ENCODE measurements at places on chromosomes 2 and 18. TPM values are rescaled to one million over a fixed set of nuclear protein-coding genes. Genes with fewer than 3 reads are reported as not detected.
A peak's percentile ranks its signal among the peaks of the same experiment; 100 is the strongest.

GRCh38 chr2:236579746-236580315 is 10.2 kb downstream of the ACKR3 start:
- H3K27ac ChIP-seq = peak overlapping the region; percentile 14
- H3K4me3 ChIP-seq = no peak overlapping the region
- H3K36me3 ChIP-seq = no peaks in the 10 kb centered on the region
- peaks cover 21% of the 10 kb centered on the region for H3K4me1 ChIP-seq

- no peak overlapping the region for H3K27ac ChIP-seq
- no peaks in the 10 kb centered on the region for H3K4me1 ChIP-seq
- H3K4me3 ChIP-seq = no peak overlapping the region
- no peak for DNase-seq
- no peaks in the 10 kb centered on the region for H3K27me3 ChIP-seq
- no peaks in the 10 kb centered on the region for H3K36me3 ChIP-seq
Measured at GRCh38 chr18:33960417-33960816, 264.3 kb downstream of the NOL4 start.

Gene SALL3
- not detected for total RNA-seq

- H3K27me3 ChIP-seq = no peaks in the 10 kb centered on the region
- no peaks in the 10 kb centered on the region for H3K36me3 ChIP-seq
- no peaks in the 10 kb centered on the region for H3K4me1 ChIP-seq
- H3K27ac ChIP-seq = no peak overlapping the region
- no peak overlapping the region for H3K4me3 ChIP-seq
Measured at GRCh38 chr18:68940039-68940438, 142.2 kb downstream of the CCDC102B start.

Gene AP1S3
- 0.44 TPM for total RNA-seq

GRCh38 chr2:23530206-23530908 is 145.4 kb downstream of the KLHL29 start:
- no peak overlapping the region for H3K4me3 ChIP-seq
- H3K27me3 ChIP-seq = no peaks in the 10 kb centered on the region

- DNase-seq = no peak
- H3K36me3 ChIP-seq = no peaks in the 10 kb centered on the region
- no peaks in the 10 kb centered on the region for H3K4me1 ChIP-seq
- peaks cover 2% of the 10 kb centered on the region for H3K27me3 ChIP-seq
- no peak overlapping the region for H3K4me3 ChIP-seq
- no peak overlapping the region for H3K27ac ChIP-seq
Measured at GRCh38 chr18:11251891-11252270, 102.5 kb upstream of the PIEZO2 start.

- H3K4me3 ChIP-seq = peak overlapping the region; percentile 54
- peak overlapping the region; percentile 36 for H3K27ac ChIP-seq
Measured at GRCh38 chr18:54946149-54946581, 13.1 kb downstream of the CCDC68 start.

DNA sequence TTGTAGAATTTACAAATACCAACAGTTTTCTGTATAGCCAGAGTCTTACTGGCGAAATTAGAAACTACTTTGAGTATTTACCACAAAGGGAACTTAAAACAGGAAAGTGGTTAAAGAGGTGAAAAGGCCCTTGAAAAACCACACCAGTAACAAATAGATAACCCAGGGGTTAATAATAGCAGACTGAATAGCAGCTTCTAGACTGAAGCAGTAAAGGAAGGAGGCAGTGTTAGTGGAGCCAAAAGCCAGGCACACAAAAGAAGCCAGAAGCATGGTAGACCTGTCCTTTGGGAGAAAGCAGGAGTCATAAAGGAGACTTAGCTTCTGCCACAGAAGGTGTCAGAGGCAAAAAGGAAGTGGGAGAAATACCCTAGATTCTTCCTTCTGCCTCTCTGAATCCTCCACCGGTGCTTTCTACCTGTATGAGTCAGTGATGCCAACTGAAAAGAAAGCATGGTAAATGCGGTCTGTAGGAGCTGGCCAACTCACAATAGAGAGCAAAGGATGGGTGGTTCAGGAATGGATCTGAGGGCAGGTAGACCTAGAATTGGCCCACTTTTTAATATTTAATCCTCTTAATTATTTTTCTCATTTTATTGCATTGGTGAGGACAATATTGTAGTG is 97.3 kb downstream of the ARL6IP6 start:
- no peaks in the 10 kb centered on the region for H3K4me1 ChIP-seq
- no peak for DNase-seq
- no peaks in the 10 kb centered on the region for H3K36me3 ChIP-seq
- H3K4me3 ChIP-seq = no peak overlapping the region
- no peaks in the 10 kb centered on the region for H3K27me3 ChIP-seq

- DNase-seq = no peak
- H3K4me1 ChIP-seq = no peaks in the 10 kb centered on the region
- H3K27ac ChIP-seq = no peak overlapping the region
- peaks cover 3% of the 10 kb centered on the region for H3K27me3 ChIP-seq
- no peaks in the 10 kb centered on the region for H3K36me3 ChIP-seq
Measured at GRCh38 chr18:59208602-59209125, 11.3 kb upstream of the GRP start.

Gene SGPP2
- 0.19 TPM for total RNA-seq

DNA sequence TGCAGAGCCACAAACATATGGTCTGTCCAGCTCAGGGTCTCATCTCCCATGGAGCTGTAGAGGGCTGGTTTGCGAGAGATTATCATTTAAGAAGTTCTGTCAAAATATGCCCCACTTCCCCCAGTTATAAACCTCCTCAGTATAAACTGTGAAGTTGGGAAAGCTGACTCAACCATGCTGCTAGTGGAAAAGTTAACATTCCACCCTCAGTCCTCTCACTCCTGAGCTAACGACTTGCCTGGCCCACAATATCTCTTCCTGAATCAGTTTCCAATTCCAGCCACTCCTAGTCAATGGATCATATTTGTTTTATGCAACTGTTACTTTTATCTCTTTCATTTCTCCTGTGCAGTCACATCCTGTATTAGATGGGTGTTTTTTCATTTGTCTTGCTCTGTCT is 326.2 kb downstream of the SETBP1 start:
- H3K27ac ChIP-seq = no peak overlapping the region
- no peaks in the 10 kb centered on the region for H3K27me3 ChIP-seq
- H3K4me1 ChIP-seq = no peaks in the 10 kb centered on the region
- no peak overlapping the region for H3K4me3 ChIP-seq

DNA sequence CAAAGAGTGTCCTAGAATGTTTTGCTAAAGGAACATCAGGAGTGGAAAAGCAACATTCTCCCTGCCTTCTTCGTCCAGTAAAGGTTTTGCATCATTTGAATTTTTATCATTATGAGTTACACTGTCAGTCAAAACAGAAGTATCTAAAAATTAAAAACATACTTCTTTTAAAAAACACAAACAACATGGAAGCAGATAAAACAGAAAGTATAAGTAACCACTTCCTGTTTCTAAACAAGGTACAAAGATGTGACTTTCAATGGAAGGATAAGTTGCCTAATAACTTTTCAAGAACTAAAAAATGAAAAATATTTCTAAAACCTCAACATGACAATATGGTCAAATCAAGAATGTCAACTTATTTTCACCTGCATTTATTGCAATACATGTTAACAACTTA is 158.2 kb downstream of the STK39 start:
- peaks cover 4% of the 10 kb centered on the region for H3K36me3 ChIP-seq
- H3K27me3 ChIP-seq = no peaks in the 10 kb centered on the region
- no peaks in the 10 kb centered on the region for H3K4me1 ChIP-seq
- no peak overlapping the region for H3K27ac ChIP-seq
- H3K4me3 ChIP-seq = no peak overlapping the region
- no peak for DNase-seq

DNA sequence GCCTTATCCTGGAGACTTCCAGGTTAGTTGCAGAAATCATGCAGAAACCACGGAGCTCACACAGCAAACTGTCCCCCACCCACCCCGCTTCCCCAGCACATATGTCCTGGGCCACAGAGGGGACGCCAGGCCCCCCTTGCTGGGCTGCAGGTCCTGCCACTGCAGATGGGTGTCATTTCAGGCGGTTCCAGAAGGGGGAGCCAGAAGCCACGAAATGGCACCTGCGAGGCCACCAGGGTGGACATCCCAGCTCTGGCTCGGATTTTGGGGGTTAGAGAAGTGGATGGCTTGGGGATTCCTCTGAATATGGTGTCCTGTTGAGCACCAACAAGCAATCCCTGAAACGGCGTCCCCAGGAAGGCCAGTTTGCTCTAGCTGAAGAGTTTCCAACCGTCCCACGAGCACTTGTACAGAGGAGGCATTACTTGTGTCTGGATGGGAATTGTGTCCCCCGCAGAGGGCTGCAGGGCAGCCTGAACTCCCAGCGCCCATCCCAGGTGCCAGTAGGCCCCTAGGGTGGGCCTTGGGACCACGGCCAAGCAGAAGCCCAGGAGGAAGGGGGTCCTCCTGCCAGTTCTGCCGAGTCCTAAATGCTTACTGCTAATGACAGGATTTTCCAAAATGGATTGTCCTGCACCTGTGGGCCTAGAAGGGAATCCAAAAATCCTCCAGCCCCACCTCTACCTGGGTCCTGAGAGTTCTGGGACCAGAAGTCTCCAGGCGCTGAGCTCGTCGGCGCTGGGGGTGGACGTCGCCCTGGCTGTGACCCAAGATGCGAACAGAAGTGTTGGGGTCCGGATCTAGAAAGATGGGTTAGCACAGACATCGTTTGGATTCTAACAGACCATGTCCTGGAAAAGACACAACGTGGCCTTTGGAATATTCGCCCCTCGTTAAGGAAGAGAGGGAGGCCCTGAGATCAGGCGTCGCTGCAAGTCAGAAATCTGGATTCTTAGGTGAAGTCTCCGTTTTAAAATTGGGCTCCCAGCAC is 14.6 kb upstream of the NFATC1 start:
- H3K27me3 ChIP-seq = no peaks in the 10 kb centered on the region
- peaks cover 15% of the 10 kb centered on the region for H3K36me3 ChIP-seq
- no peak overlapping the region for H3K27ac ChIP-seq
- H3K4me3 ChIP-seq = no peak overlapping the region
- peaks cover 9% of the 10 kb centered on the region for H3K4me1 ChIP-seq
- DNase-seq = peak; percentile 84

- no peaks in the 10 kb centered on the region for H3K4me1 ChIP-seq
- H3K27ac ChIP-seq = no peak overlapping the region
- H3K36me3 ChIP-seq = no peaks in the 10 kb centered on the region
Measured at GRCh38 chr2:236510034-236510433, 59.6 kb upstream of the ACKR3 start.

Gene ABCB11
- 0.04 TPM for total RNA-seq

DNA sequence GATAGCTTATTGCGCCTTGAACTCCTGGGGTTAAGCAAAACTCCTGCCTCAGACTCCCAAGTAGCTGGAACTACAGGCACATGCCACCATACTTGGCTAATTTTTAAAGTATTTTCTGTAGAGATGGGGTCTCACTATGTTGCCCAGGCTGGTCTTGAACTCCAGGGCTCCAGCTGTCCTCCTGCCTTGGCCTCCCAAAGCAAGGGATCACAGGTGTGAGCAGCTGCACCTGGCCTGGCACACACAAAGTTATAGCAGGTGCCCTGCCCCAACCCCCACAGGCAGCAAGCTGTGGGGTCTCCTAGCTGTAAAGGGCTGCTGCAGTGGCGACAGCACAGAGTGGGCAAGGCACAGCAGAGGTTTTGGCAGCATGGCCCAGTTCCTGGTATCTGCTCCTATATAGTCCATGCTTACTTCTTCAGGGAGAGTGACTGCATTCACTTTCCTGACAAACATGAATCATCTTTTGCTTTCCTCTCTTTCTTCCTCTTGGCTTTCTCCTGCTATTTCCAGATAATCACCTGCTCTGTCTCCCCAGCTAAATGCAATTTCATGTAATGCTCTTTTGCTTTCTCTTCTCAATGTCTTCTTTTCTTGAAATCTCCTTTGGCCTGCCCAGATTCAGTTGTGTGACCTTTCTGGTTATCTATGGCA is 27.3 kb upstream of the METAP1D start:
- H3K27me3 ChIP-seq = no peaks in the 10 kb centered on the region
- DNase-seq = no peak
- H3K36me3 ChIP-seq = peaks cover 44% of the 10 kb centered on the region
- no peak overlapping the region for H3K27ac ChIP-seq
- no peak overlapping the region for H3K4me3 ChIP-seq

GRCh38 chr2:216677439-216678097 is 17.8 kb downstream of the IGFBP5 start:
- H3K36me3 ChIP-seq = peaks cover 60% of the 10 kb centered on the region
- DNase-seq = no peak
- no peaks in the 10 kb centered on the region for H3K27me3 ChIP-seq
- no peak overlapping the region for H3K4me3 ChIP-seq
- H3K27ac ChIP-seq = peak overlapping the region; percentile 89
- peaks cover 51% of the 10 kb centered on the region for H3K4me1 ChIP-seq

Gene CABLES1
- total RNA-seq = 1.2 TPM

Gene NLRC4
- 0.39 TPM for total RNA-seq

GRCh38 chr2:217993817-217994463 is 8.9 kb downstream of the TNS1 start:
- H3K4me1 ChIP-seq = peaks cover 27% of the 10 kb centered on the region
- DNase-seq = peak; percentile 75
- H3K36me3 ChIP-seq = no peaks in the 10 kb centered on the region

Gene PLA2R1
- total RNA-seq = 0.64 TPM

DNA sequence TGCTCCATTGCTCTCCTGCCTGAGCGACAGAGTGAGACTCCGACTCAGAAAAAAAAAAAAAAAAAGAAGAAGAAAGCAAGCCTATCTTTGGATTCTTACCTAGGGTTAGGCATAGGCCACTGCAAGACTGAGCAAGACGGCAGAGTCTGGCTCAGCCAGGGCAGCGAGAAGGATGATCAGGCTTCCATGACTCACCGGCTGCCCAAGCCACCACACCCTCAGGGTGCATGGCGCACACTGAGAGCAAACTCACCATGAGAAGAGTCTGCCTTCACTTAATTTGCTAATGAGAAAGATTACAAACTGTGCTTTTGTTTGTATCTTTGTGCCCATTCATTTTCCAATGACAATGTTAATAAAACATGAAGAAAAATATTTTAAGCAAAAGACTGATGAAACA is 8.2 kb downstream of the FAM110C start:
- peaks cover 15% of the 10 kb centered on the region for H3K27me3 ChIP-seq
- no peak overlapping the region for H3K27ac ChIP-seq

DNA sequence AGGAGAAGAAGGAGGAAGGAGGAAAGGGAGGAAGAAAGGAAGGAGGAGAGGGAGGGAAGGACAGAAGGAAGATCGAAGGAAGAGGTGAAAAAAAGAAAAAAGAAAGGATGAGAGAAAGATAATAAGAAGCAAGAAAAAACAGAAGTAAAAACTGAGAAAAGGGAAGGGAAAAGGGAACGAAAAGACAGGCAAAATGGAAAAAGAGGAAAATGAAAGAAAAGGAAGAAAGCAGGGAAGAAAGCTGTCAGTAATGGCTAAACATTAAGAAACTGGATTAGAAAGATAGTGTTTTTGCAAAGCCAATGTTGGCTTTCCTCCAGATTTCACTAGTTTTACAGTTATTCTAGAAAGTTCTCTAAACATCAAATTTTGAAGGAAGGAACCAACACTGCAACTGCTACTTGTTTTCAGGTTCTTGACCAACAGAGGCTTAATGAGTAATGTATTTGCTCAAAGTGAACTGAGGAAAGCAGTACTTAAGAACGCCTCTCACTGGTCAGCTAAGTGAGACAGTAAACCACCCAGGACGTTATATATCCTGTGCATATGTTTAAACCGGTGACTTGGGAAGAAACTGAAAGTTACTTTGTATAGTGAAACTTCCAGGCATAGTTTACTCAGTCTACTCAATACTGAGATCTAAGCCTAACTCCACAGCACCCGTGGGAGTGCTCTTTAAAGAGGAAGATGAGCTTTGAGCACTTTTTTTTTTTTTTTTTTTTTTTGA is 286.2 kb upstream of the TRIB2 start:
- H3K27ac ChIP-seq = no peak overlapping the region
- DNase-seq = no peak
- H3K27me3 ChIP-seq = no peaks in the 10 kb centered on the region
- H3K4me3 ChIP-seq = no peak overlapping the region

GRCh38 chr18:55244546-55244945 is 285.3 kb upstream of the CCDC68 start:
- H3K27ac ChIP-seq = peak overlapping the region; percentile 50
- H3K4me1 ChIP-seq = peaks cover 37% of the 10 kb centered on the region
- peaks cover 40% of the 10 kb centered on the region for H3K36me3 ChIP-seq
- H3K27me3 ChIP-seq = no peaks in the 10 kb centered on the region
- DNase-seq = no peak

Measured in psoas muscle (tissue), 8 donors.